ENCODE measurements at places on chromosomes 3 and 15. TPM values are rescaled to one million over a fixed set of nuclear protein-coding genes. Genes with fewer than 3 reads are reported as not detected.

- DNase-seq = no peak
Observed at GRCh38 chr3:142618917-142619461, 22.8 kb downstream of the PLS1 start.

DNA sequence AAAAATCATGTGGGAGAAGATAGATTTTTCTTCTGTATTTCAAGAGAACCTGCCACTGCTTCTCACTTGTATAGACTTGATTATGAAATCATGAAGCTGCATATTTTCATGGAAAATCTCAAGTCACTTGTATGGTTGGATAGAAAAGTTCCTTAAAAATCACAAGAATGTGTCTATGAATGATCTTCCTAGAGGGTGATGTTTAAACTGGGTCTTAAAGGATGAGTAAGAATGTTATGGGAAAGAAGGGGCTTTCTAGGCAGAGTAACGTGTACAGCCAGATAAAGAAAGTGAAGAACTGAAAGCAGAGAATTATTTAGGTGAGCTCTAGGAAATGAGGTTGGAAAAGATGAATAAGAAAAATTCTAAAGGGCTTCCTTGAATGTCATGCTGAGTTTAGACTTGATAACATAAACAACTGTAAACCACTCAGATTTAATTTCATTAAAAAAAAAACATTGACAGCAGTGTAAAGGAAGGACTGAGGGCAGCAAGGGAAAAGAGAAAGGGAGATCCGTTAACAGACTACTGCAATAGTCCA lies 5.0 kb downstream of the CD47 start:
- DNase-seq = no peak

GRCh38 chr15:76006136-76006778 lies 6.0 kb downstream of the NRG4 start:
- no peak for DNase-seq

- no peak for DNase-seq
Observed at GRCh38 chr3:178483704-178484103, 52.5 kb upstream of the KCNMB2 start.

The GHSR gene
- not detected for total RNA-seq
